ENCODE measurements at places on chromosomes 6 and 20. TPM values are rescaled to one million over a fixed set of nuclear protein-coding genes. Genes with fewer than 3 reads are reported as not detected.
A peak's percentile ranks its signal among the peaks of the same experiment; 100 is the strongest.

DNA sequence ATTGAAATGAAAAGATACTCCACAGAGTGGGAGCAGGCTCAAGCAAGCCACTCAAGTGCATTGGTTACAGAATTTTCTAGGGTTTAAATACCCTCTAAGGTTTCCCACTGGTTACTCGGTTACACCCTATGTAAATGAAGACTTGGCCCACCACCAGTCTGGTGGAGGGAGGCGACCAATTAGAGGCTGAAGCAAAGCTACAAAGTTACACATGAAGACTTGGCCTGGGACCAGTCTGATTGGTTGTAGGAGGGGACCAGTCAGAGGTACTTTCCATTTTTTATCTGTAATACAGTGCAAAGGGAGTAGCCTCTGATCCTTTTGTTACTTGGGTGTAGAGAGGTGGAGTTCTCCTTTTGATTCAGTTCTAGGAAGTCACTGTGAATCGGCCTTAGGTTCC lies 7.6 kb downstream of the SRSF12 start:
- DNase-seq = no peak
- no peak overlapping the region for H3K27ac ChIP-seq
- no peak overlapping the region for H3K4me3 ChIP-seq
- no peaks in the 10 kb centered on the region for H3K36me3 ChIP-seq

DNA sequence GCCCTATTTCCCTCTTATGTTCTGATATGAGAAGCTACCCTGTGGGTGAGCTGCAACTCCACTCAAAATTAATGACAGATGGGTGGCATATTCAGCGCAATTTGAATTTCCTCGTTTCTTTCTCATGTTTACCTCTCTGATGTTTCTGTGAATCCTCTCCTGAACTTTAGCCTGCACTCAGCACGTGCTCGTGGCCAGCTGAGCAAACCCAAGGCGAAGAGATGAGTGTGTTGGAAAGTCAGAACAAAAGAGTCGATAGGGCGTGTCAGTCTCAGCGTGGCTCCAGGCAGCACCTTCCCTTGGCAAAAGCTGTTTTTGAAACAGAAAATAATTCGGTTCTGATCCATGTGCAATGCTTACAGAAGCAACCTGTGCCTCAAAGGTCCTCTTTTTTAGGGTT lies 226.1 kb upstream of the GMDS start:
- no peak overlapping the region for H3K4me3 ChIP-seq
- H3K36me3 ChIP-seq = no peaks in the 10 kb centered on the region
- peaks cover 5% of the 10 kb centered on the region for H3K4me1 ChIP-seq
- DNase-seq = no peak
- H3K27ac ChIP-seq = no peak overlapping the region
- H3K27me3 ChIP-seq = peaks cover 20% of the 10 kb centered on the region

- H3K4me3 ChIP-seq = no peak overlapping the region
- H3K4me1 ChIP-seq = peaks cover 31% of the 10 kb centered on the region
- no peak for DNase-seq
- H3K27me3 ChIP-seq = no peaks in the 10 kb centered on the region
Measured at GRCh38 chr20:54203281-54203680, 4.6 kb upstream of the PFDN4 start.

DNA sequence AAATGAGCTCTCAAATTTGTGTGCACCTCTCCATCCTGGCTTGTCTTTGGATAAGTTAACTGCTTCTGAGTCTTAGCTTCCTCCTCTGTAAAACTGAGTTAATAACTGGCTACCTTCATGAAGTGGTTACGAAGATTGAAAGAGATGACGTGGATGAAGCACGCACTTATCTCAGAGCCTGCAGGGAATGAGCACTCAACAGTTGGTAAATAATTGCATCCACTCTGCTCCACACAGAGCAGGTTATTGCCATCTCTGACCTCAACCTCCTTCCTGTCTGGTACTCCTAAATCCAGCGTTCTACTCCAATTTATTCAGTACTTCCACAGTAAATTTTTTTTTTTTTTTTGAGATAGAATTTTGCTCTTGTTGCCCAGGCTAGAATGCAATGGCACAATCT lies 6.9 kb downstream of the AURKA start:
- no peaks in the 10 kb centered on the region for H3K27me3 ChIP-seq
- DNase-seq = no peak
- peak overlapping the region; percentile 15 for H3K27ac ChIP-seq

Gene ELOVL2
- total RNA-seq = 0.20 TPM
